ENCODE measurements at places on chromosomes 6 and 20.

DNA sequence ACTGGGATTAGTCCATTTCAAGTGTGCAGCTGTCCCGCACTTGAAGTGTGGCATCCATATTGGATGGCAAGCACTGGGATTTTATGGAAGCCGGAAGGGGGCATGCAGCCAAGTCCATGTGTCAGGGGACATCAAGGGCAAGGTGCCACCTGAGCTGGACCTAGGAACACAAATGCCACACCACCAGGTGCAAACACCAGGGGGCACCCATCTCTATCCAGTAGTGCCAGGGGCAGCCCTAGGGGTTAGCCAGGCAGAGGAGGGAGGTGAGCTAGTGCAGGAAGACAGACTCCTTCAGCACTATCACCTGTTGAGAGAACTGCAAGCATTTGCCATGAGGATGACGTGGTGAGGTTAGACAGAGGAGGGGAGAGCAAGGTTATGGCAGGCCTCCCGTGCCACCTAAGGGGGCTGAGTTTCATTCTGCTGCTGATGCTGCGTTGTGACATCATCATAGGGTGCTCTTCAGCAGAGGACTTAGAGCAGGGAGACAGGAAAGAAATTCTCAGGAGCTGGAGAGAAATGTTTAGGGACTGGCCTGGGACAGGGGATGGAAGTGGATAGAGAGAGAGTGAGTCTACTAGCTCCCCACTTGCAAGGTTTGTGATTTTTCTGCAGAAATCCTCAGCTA, 192.6 kb upstream of the SLC24A3 start:
- no peak for DNase-seq

GRCh38 chr20:58875111-58875510, 22.6 kb downstream of the GNAS start:
- no peak for DNase-seq

GRCh38 chr6:88119769-88120168, 46.4 kb downstream of the CNR1 start:
- no peak for DNase-seq

DNA sequence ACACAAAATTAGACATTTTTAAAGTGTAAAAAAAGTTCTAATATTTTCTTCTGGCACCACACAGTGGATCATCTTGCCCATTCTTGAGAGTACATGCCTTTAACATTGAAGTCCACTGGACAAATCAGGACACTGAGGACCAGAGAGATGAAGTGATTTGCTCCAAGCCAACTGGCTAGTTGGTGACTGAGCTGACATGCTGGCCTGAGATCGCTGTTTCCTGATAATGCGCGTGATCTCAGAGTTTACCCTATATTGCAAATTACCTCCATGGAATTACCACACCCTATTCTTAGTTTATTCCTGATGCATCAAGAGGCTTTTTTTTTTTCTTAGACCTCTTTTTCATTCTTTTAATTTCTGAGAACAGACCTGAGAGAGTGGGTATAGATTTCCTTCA, 432.8 kb downstream of the CD83 start:
- no peak for DNase-seq

- no peak for DNase-seq
Measured at GRCh38 chr6:158361961-158362669, 49.9 kb downstream of the TULP4 start.

DNA sequence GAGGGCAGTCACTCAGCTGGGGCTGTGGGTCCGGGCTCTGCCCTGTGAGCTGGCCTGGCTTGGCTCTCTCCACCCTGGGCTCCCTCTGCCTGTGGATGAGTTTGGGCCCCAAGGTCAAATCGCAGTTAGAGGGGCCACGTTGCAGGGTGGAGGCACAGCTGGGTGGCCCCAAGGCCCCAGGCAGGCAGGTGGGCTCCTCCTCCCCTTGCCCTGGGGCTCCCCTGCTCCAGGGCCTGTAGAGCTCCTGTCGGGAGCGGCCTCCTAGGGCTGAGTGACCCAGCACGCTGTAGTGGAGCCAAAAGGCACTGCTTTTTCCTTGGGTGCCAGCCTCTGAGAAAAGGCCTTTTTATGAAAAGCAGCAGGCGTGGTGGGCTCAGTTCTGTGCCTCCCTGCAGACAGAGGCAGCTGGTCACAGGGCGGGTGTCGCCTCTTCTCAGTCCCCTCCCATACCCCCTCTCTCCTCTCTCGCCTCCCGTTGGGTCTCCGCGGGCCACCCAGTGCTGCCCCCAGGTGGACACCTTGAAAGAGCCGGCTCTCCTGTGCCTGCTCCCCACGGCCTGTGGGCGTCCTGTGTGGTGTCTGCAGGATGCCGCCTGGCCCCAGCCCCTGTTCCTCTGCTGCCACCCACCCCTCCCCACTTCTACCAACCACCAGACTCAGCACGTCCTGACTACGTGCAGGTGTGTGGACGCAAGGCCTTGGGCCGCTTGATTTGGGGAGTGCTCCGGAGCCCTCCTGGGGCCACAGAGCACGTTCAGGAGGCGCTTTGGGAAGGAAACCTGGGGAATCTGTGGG, 13.2 kb downstream of the SS18L1 start:
- DNase-seq, result peak; percentile 29

GRCh38 chr20:32192698-32193097, 14.8 kb downstream of the PLAGL2 start:
- no peak for DNase-seq

GRCh38 chr6:137661601-137662000, 167.4 kb upstream of the OLIG3 start:
- no peak for DNase-seq

DNA sequence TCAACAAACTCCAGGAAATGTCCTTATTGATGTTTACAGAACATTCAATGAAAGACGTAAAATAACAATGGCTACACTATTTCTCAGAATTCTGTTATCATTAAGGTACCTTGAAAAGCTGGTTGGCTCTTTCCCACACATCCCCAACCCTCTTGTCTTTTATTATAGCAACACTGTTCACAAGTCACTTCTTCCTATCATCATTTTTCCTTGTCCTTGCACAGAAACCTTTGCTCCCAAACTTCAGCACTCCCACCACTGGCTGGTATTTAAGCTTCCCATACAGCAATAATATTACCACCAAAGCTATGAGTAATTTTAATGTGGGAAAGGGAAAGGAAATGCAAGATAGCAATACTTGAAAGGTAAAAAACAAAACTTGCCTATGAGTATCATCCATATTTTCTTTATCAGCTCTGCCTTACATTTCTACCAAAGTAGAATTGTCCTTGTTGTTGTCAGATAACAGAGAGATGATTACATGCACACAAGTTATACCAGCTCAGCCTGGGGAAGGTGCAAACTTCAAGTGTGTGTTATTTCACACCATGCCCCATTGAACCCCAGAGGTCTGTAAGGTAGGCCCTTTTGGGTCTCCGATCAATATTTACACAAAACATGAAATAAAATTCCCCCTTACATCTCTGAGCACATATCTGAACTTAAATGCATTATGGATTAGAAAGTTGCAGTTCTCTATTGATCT, 32.2 kb downstream of the ARHGAP18 start:
- no peak for DNase-seq

DNA sequence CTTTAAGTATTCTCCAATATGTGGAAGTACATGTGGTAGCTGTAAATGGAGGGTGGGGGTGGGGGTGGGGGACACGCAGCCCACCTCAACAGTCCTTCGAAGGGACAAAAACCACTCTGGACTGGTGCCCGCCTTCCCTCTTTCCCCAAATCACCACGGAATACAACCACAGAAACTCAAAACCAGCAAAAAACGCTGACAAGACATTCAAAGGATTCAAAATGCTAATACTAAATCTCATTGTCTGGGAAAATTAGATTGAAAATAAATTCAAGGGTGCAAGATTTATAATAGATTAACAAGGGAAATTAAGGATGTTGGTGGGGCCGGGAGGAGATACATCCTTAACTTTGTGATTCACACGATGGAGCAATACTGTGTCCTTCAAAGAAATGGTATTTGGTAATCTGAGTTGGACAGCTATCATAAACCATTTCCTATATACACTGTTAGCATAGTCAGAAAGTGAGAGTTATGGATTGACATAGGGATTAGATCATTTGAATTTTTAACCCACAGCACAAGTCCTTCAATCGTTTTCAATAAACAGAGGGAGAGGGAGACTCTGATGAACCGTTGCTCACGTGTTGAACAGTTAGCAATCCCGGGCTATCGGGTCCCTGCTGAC, 766 bp upstream of the TBC1D22B start:
- no peak for DNase-seq

- DNase-seq, result no peak
Measured at GRCh38 chr6:166262743-166263515, 45.3 kb downstream of the PRR18 start.

- no peak for DNase-seq
Measured at GRCh38 chr6:62623846-62624532, 338.0 kb upstream of the KHDRBS2 start.

DNA sequence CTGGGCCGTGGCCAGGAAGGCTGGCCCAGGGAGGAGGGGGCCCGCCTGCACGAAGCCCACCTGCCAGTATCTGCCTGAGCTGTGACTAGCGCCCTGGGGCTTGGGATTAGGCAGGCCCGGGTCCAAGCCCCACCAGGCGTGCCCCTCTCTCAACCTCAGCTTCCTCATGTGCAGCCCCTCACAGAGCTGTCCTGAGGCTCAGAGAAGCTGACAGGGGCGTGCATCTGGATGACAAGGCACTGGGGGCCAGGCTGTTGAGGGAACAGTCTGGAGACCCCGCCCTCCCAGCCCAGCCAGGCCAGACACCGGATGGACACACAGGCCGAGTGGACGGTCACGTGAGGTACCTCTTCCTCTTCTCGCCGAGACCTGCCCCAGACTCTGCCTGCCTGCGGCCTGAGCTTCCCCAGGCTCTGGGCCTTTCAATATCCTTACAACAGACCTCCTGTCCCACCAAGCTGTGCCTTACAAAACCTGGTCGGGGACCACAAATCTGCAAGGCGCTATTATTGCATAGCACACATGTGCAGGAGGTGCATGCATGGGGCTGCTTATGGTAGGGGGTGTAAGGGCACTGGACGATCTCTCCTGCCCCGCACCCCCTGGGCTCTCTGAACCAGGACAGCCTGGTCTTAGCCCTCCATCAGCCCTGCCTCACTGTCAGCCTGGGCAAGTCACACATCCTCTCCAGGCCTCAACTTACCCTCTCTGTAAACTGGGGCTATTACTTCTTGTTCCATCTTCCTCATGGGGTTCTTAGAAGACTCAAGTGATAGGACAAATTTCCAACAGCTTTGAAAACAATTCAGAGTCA, 20.0 kb downstream of the NOL4L start:
- DNase-seq, result no peak

- no peak for DNase-seq
Measured at GRCh38 chr6:145502416-145502815, 232.9 kb downstream of the EPM2A start.

DNA sequence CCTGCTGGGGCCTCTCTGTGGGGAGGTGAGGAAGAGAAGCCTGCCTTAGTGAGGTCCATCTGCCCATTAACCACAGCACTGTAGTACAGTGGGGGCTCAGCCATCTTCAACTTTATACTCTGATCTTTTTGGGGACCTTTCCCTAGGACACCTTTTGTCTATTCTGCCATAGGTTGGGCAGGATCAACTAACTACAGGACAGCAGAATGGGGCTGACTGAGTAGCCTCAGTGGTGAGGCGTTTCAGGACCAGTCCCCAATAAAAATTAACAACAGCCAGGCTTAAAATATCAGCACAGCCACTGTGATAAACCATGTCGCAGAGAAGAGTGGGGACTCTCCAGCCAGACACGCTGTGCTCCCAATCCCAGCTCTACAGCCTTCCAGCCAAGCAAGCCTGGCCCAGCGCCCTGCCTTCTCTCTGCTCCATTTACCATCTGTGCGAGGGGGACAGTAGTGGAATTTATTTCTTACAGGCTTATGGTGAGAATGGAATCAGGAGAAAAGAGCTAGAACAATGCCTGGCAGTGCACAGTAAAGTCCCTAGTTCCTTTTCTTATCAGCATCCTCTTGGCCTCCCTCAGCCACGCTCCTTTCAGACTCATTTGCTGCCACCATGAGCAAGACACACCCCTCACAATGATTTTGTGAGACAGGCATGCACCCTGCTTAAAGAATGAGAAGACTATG, 75.5 kb downstream of the SLC22A23 start:
- no peak for DNase-seq

DNA sequence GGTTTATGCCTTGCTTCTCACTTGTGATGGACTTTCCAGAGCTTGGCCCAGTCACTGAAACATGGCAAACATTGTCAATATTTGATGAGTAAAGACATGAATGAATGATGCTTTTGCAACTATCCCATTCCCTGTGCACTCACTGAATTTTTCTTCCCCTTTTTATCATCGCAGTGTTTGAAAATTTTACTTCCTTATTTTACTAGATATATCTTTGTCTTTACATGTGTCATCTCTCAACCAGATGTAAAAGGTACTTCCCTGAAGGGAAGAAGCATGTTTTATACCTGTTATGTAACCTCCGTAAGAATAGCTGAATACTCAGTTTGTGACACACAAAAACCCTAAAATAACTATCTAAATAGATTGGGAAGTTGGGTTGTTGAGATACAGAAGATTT, 544.7 kb upstream of the FLRT3 start:
- no peak for DNase-seq

DNA sequence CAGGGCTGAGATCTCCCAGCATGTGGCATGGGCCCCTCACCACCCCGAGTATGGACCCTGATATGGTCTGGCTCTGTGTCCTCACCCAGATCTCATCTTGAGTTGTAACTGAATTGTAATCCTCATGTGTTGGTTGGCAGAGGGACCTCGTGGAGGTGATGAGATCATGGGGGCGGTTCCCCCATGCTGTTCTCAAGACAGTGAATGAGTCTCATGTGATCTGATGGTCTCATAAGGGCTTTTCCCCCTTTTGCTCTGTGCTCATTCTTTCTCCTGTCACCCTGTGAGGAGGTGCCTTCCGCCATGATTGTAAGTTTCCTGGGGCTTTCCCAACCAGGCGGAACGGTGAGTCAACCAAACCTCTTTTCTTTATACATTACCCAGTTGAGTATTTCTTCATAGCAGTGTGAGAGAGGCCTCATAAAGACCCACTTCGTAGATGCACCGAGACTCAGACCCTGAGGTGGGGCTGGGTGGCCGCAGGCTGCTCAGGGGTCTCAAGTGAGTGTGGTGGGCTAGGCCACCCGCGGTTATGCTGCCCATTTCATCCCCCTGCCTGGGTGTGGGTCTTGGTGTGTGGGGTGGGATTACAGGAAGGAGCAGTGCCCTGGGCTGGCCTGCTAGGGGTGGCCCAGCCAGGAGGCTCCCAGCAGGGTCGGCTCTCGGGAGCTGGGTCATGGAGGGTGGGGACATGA, 26.2 kb upstream of the GATA5 start:
- no peak for DNase-seq

DNA sequence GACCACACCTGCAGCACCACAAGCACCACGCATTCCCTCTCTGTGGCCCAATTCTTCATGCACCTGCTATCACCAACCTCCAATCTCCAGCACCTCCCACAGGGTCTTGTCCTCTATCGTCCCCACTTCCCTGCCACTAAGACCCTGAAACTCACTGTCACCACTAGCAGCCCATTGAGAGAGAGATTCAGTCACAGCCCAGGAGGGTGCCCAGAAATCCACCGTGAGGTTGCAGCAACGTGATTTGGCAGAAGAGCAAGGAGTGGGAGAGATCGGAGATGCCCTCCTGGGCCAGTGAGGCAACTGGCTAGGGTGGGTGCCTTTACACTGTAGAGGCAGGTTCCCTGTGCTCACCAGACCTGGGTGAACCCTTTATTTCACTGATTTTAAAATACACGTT, 90.1 kb downstream of the ANKRD60 start:
- DNase-seq, result no peak

- no peak for DNase-seq
Measured at GRCh38 chr6:40356242-40356910, 230.8 kb downstream of the LRFN2 start.
